ENCODE measurements at places on chromosomes 2 and 18.

DNA sequence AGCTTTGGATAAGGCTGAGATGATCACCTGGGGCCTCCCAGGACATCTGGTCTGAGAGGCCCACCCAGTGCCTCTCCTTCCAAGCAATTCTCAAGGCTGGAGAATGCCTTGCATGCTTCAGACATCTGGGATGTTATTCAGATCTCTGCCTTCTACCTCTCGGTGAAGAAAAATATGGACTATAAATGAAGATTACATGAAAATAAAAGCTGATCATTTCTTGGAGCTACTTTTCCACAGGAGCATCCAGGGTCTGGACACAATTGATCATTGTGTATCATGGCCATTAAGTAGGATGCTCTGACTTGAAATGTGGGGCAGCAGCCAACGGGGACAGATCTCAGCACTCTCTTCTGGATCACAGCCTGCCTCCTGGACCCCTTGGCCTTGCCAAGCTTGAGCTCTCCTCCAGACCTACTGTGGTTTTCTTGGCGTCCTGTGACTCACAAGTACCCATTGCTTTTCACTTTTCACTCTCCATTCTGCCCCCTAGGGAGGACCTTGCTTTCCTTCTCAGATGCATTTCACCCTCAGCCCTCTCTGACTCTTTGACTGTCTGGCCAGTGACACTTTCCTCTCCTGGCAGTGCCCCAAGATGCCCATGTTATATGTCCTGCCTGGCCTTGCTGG, 203.1 kb downstream of the INSIG2 start:
- DNase-seq: no peak

- no peak for DNase-seq
These were observed 779.8 kb downstream of the RNF144A start for GRCh38 chr2:7697052-7697451.

DNA sequence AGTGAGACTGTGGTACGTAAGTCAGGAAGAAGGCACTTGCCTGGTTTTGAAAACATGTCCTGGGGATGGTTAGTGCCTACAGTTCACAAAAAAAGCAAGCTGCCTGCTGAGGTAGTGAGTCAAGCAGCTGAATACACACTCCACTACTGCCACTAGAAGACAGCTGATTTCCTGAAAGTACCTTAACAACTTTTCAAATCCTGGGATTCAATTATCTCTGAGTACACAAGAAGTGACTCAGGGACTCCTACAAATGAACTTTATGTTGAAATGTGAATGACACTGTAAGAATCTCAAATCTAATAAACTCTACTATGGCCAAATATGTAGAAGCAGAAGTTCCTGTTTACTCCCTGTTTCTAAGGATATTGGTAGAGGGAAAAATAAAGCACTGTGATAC, 58.0 kb upstream of the ARL5A start:
- no peak for DNase-seq

DNA sequence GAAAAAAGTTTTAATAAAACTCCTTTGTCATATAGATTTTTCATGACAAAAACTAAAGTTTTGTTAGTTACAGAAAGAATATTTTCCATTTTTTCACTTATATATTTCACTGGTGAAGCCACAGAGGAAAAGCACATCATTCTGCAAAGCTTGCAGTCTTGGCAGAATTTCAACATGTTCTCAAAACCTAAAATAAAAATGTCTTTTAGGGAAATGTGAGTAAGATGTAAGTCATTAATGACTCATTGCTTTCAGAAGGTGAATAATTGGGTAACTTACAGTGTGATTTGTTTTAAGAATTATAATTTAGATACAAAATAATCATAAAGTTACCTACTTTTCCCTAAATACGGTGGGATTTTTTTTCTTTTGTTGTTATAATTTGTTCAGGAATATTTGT, 43.4 kb upstream of the TNFRSF11A start:
- DNase-seq: no peak
